ENCODE measurements at places on chromosomes 6 and 20.

DNA sequence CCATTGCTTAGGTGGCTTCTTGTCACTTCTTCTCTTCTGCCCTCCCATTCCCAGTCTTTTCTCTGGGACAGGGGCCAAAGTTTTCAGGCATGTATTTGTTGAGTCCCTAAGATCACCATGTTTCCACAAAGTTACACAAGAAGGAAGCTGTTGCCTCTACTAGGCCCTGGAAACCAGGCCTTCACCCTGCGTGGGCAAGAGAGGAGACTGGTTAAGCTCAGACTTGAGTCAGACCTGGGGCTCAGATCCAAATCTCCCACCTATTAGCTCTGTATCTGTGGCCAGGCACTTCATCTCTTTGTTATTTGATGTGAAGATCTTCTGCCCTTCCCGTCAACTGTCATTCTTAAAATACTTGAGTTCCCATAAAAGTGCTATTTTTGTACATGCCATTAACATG is 154.6 kb downstream of the SASH1 start:
- DNase-seq = no peak

DNA sequence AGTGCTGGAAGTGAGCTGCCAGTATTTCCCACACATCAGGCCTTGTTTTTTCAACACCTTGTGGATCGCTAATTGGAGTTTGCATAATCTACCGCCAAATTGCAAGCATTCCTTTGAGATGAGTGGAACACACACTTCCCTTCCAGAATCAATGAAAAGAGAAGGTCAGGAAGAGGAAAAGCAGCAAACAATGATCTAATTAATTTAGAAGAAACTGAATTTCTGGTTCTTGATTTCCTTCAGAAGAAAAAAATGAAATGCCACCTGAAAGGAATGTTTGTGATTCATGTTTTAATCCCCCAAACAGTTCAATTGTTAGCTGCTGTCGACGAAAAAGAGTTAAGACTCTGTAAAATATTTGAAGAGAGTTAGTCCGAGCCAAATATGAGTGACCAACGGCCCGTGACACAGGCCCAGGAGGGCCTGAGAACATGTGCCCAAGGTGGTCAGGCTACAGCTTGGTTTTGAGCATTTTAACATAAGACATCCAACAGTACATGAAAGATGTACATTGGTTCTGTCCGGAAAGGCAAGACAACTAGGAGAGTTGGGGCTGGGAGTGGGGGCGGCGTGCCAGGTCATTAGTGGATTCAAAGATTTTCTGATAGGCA is 182.3 kb downstream of the MTFR2 start:
- no peak for DNase-seq

DNA sequence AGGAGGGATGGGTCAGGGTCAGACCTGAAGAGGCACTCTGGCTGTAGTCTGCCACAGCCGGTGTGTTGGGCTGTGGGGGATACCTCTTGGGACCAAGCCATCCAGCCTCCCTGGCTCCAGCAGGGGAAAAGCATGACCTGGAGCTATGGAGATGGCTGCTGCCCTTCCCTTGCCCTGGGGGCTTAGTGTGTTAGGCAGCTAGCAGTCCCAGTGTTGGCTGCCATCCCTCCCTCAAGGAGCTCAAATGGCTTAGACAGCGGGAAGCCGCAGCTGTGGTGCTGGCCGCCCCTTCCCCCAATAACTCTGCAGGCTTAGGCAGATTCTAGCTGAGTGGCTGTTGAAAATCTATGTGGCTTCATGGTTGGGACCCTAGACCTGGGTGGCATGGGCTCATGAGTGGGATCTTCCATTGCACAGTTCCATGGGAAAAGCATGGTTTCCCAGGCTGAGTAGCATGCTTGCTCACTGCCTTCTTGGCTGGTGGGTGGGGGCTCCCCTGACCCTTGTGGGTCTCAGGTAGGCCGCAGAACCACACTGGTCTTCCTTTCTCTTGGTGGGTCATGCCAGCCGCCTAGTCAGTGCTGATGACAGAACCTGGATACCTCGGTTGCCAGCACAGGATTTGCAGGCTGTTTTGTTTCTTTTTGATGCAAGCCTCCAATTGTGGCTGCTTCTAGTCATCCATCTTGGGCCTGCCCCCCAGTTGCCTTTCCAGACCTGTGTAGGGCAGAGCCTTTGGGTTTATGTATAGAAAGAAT is 69.0 kb upstream of the AHI1 start:
- no peak for DNase-seq

DNA sequence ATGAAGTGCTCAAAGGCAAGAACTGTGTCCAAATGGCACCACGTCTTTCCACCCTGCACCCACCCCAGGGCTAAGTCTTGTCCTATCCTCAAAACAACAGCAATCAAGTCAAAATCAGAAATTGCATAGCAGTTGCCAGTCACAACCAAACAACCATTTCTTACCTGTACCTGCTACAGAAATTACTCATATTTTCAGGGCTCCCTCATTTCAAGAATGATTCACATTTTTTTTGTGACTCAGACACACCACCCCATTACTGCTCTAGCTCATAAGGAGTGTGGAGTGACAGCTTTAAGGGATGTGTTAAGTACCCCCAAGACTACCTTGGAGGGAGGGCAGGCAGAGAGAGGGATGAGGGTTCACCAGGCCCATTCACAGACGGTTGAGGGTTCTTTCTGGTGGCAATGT is 111.7 kb downstream of the TRERF1 start:
- no peak for DNase-seq

- no peak for DNase-seq
Measured at GRCh38 chr6:170222498-170223471, 68.1 kb downstream of the DLL1 start.

DNA sequence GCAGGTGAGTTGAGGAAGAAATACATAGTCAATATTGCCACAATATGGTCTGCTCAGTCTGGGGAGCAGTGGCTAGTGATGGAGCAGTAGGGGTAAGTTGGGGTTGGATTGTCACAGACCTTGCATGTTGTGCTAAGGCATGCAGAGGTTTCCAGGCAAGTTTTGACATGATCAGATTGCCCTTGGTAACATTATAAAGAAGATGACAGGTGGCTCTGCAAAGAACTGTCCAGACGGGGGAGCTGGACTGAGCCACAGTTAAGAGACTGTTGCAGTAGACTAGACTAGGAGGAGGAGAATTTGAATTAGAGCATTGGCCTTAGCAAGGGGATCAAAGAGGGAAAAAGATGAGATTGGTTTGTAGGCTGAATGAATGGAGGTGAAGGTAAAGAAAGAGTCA is 23.4 kb downstream of the ATRN start:
- DNase-seq = no peak

DNA sequence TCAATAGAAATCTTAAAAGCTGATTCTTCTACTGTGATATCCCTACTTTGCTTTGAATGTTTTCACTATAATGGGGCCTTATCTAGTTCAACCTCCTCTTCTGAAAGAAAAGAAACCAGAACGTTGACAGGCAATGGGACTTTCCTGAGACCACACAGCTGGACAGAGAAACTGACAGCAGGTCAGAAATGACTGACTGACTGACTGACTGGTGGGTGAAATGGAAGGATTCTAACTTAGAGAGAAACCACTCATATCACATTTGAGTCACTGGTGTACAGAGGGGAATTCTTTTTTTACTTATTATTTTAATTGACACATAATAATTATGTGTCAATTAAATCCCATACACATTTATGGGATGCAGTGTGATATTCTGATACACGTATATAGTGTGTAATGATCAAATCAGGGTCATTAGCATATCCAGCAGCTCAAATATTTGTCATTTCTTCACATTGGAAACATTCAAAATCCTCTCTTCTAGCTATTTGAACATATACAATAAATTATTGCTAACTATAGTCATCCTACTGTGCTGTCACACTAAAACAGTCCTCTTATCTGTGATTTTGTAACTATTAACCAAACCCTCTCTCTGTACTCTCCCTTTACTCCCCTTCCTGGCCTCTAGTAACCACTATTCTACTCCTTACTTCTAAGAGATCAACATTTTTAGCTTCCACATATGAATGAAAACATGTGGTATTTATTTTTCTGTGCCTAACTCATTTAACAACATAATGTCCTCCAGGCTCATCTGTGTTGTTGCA is 64.8 kb upstream of the NRSN1 start:
- no peak for DNase-seq

- no peak for DNase-seq
Measured at GRCh38 chr20:59515013-59515905, 89.1 kb upstream of the PHACTR3 start.

GRCh38 chr6:39576556-39577303 is 148.5 kb downstream of the KIF6 start:
- DNase-seq = no peak

- DNase-seq = no peak
Measured at GRCh38 chr6:40330301-40330721, 256.9 kb downstream of the LRFN2 start.

GRCh38 chr20:25011831-25012241 is 19.3 kb upstream of the APMAP start:
- no peak for DNase-seq

- DNase-seq = no peak
Measured at GRCh38 chr6:37171201-37171969, 1.4 kb downstream of the PIM1 start.

DNA sequence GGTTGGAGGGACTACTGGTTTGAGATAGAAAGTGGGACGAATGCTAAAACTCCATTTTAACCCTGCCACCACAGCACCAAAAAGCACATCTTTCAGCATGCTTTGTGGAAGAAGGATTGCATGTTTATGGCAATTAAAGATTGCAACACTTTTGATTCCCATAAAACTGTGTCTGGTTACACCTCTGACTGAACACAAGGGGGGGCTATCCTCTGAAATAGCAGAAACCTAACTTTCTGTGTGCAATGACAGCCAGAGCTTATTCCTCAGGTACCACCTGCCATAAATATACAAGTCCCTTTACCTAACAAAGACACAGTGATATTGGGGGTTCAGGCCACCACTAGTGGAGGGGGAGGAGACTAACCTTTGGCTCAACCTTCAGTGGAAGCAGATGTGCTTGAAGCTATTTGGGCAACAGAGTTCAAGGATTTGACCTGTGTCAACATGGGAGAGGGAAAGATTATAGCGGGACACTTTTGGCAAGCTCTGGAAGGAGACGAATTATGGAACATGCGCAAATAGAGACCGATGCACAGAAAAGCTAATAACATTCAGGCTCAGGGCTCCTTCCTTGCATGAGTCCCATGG is 9.6 kb upstream of the PLG start:
- no peak for DNase-seq

DNA sequence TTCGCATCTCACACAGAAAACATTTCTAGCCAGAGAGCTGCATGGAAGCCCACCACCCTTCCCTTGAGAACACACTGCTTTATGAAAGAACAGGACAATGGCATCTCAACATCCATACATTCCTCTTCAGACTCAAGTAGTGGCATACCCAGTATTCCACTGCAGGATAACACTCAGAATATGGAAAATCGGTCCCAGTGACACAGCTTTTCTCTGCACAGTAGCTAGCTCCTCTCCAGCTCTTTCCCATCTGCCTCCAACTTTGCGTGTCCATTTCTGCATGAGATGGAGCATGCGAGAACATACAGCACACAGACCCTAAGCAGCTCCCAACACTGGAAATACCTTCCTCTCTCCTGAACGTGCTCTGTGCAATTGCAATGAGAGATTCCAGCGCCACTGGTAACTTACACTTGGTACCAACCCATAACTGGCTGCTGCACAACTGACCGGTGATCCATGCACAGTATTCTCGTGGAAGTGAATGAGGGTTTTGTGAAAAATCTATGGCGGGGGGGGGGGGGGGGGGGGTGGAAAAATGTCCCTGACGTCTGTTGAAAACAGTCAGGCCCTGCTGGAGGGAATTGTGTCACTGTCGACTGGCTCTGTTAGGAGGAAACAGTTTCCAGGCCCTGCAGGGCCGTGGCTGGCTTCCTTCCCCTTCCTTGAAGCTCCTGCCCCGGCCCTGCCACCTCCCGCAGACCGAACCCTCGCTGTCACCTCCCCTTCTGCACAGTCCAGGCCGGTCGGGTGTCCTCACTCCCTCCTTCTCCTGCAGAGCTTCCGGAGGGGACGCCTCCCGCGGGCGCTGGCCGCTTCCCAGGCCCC is 265.9 kb upstream of the QKI start:
- no peak for DNase-seq

- DNase-seq = no peak
Measured at GRCh38 chr20:43508106-43508505, 609 bp downstream of the L3MBTL1 start.

DNA sequence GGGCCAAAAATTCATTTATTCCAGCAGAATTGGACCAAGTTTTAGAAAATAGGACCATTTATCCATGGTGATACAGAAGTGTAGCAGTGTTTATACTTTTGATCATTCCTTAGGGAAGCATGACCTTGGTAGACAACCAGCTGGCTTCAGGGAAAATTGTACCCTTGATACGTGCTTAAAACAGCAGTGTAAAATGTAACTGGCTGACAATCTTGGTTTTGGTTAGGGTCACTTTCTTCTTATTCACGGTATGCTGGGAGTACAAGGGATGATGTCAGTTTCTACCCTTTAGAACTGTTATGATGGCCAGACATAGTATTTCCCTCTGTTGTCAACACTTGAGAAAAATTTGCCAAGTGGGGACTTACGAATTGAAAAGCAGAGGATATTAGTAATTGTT is 157.1 kb downstream of the BCKDHB start:
- no peak for DNase-seq

GRCh38 chr6:7742223-7742785 is 16.4 kb downstream of the BMP6 start:
- no peak for DNase-seq

- DNase-seq = no peak
Measured at GRCh38 chr6:156886409-156886808, 109.2 kb downstream of the ARID1B start.

DNA sequence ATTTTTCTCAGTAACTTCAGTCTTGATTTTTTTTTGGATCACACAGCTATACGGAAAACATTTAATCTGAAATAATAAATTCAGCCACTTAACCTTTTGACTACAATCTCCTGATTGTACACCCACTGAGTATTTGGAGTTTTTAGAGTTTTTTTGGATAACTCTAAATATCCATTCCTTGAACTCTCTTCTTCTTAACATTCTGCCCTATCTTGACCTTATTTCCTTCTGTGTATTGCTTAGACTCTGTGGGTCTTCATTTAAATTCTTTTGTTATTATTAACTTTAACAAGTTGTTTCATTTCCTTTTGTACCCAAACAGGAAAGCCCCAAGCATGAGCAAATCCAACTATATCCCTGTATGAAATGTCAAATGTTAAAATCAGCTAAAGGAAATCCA is 170.2 kb upstream of the PTCHD4 start:
- DNase-seq = no peak

DNA sequence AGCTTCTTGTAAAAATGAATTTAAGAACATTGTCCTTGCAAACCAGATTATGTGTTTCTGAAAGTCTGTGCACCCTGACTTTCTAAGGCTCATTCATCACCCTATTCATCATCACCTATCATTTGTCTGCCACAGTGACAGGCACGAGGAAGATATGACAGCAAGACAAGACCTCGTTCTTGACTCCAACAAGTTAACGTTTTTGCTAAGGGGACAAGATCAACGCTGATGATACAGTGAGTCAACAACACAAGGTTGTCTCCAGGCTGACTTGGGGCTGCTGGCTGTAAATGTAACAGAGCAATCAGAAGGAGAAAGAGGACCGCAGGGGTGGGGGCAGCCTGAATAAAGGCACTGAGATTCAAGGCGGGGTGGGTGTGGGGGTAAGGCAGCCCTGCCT is 94.2 kb downstream of the FOXC1 start:
- no peak for DNase-seq

GRCh38 chr20:54004445-54004844 is 65.9 kb downstream of the BCAS1 start:
- no peak for DNase-seq

Data from activated CD8-positive, alpha-beta memory T cell treated with anti-CD3 and anti-CD28 coated beads for 1 hour (primary cell).